NCI-H1436 treated with DMSO at 0.1 percent for 48 hours (cell line): ENCODE measurements at places on chromosomes 4 and X.

GRCh38 chr4:60962286-60962685, 237.8 kb upstream of the ADGRL3 start:
- no peak for DNase-seq

DNA sequence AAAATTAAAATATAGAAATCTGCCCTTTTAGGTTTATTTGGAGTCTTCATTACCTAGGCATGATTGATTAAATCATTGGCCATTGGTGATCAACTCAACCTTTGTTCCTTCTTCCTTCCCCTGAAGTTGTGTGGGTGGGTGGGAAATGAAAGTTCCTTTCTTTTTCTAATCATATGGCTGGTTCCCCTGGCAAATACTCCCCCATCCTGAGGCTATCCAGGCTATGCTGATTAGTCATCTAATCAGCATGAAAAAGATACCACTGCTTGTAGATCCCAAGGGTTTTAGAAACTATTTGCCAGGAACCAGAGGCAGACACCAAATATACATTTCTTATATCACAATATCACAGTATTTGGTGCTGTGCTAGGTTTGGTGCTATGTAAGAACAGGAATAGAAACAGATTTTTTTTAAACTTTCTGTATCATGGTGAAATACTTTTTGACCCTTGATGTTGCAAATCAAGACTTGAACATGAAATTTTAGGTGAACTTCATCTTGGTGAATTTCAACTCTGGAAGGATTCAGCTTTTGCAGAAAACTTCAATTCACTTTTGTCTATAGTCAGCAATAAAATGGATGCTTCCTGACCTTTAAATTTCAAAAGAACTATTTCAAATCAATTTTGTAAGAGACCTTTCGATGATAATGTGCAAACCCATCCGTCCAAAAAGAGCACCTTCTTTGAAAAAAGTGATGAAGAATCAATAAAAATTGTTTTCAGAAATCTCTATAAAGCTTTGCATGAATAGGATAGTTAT, 71.1 kb downstream of the CCSER1 start:
- DNase-seq: no peak

GRCh38 chr4:188707036-188707435, 567.8 kb downstream of the TRIML1 start:
- DNase-seq: no peak

GRCh38 chr4:188732131-188732530, 592.9 kb downstream of the TRIML1 start:
- DNase-seq: no peak

DNA sequence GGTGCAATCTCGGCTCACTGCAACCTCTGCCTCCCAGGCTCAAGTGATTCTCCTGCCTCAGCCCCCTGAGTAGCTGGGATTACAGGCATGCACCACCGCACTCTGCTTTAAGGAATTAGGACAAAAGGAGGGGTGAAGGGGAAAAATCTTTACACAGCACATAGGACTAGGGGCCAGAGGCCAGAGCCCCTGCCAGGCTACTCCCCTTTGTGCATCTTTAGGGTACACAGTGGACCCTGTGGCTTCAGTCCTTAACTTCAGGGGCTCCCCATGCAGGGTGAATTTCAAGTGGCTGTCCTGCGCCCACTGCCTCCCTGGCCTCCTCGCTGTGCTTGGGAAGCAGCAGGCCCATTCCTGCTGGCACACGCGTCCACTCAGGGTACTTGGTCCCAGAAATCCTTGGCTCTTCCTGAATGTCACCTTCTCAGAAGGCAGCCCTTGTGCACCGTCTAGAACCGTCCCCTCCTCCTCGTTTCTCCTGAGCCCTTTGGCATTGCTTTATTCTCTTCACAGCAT, 138.9 kb upstream of the PSAPL1 start:
- DNase-seq: no peak

DNA sequence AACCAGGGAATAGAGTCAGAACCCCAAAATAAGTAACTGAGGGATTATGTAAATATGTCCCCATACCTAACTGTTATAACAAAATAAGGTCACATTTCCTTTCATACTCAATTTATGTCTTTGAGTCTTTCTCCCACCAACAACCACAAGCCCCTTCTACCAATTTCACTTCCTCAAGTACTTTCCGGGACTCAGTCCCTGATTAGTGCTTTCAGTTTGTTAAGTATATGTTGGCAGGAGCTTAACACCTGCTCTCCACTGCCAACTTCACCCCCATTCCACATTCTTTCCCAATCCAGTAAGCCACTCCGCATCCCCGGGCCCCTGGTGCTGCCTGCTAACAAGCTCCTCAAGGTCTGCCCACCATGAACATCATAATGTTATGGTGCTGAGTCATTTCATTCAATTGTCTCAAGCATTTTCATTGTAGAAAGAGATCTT, 71.3 kb upstream of the SPRY1 start:
- DNase-seq: no peak

GRCh38 chr4:3668825-3669552, 97.2 kb upstream of the ADRA2C start:
- no peak for DNase-seq

GRCh38 chr4:87399148-87399547, 8.2 kb upstream of the HSD17B11 start:
- DNase-seq: no peak

GRCh38 chr4:65033899-65034298, 624.6 kb upstream of the TECRL start:
- no peak for DNase-seq

DNA sequence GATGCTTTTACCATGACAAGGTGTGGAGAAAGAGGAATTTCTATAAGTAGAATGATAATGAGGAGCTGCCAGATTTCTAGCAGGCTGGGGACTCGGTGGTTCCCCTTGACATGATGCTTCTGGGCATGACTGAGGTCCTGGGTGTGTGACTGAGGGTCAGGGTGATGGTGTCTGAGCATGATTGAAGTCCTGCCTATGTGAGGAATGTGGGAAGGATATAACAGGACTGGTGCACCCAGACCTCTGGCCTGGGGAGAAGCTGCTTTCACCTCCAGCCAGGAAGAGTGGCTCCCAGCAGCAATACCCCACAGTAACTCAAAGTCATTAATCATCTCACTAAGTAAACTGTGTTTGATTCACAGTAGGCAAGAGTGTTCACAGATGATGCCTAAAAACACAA, 17.4 kb downstream of the SORBS2 start:
- DNase-seq: no peak

- no peak for DNase-seq
Observed at GRCh38 chr4:54658252-54659093, 716 bp downstream of the KIT start.

- no peak for DNase-seq
Observed at GRCh38 chr4:145176641-145177432, 3.6 kb downstream of the OTUD4 start.

- DNase-seq: no peak
Observed at GRCh38 chr4:110663738-110664444, 41.0 kb upstream of the PITX2 start.
